NCI-H526 (cell line): ENCODE measurements at places on chromosomes 11 and 22.
A peak's percentile ranks its signal among the peaks of the same experiment; 100 is the strongest.

- no peak for DNase-seq
These were observed 61.0 kb downstream of the TNRC6B start for GRCh38 chr22:40238425-40239344.

DNA sequence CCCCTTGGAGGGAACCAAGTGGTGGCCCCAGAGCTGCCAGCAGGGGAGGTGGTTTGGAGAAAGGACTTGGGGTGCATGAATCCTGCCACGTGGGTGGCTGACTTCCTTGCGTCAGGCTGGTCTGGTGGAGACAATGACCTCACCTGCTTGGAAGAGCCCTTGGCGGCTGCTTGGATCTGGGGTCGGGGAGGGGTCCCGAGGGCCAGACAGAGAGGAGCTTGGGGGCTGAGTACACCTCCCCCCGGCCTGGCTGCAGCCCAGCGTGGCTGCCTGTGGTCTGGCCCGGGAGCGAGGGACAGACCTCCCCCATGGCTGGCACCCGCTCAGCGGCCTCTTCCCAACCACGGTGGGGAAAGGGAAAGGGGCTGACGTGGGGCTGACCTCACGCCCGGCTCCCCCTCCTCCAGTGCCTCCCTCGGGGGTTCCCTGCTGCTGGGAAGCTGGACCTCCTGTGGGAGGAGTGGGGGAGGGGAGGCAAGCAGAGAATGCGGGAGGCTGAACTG, 13.8 kb downstream of the LIF start:
- no peak for DNase-seq

DNA sequence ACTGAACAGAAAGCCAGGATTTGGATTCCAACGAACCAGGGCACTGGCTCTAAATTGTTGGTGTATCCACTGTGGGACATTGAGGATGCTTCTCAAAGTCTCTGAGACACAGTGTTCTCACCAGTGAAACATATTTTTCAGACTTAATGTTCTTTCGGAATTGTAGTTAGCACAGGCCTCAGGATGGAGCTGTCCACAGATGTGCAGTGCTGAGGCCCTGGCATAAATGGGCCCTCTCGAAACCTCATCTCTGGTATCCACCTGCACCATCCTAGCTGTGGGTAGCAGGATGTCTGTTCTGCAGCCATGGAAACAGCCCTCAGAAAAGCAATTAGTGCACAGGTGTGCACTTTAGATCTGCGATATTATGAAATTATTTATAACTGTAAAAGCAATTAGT, 656.8 kb downstream of the TBC1D22A start:
- DNase-seq = no peak

DNA sequence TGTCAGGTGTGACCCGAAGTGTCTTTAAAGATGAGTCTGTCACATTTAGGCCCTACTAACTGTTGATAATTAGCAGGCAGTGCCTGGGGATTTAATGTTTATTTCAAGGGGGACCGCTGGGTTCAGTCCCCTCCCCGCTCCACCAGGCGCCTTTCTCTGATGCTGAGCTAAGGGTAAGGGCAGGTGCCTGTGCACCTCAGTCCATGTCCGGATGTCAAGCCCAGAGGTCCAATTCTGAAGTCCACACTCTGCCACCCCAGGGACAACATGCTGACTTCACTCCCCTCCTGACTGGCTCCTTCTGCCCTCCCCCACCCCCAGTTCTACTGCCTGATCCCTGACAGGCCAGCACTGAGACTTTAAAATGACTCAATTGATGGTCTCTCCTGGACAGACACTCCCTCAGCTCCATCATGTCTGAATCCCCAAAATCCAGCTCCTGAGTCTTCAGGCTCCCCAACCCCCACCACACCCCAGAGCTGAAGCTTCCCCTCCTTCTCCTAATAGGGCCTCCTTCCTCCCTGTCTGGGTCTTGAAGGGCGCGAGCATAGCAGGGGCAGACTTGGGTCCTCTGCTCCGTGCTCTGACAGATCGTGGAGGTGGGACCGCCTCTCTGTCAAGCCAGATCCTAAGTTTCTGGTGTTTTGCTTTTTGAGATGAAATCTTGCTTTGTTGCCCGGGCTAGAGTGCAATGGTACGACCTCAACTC, 49.8 kb upstream of the ANO1 start:
- DNase-seq = no peak

DNA sequence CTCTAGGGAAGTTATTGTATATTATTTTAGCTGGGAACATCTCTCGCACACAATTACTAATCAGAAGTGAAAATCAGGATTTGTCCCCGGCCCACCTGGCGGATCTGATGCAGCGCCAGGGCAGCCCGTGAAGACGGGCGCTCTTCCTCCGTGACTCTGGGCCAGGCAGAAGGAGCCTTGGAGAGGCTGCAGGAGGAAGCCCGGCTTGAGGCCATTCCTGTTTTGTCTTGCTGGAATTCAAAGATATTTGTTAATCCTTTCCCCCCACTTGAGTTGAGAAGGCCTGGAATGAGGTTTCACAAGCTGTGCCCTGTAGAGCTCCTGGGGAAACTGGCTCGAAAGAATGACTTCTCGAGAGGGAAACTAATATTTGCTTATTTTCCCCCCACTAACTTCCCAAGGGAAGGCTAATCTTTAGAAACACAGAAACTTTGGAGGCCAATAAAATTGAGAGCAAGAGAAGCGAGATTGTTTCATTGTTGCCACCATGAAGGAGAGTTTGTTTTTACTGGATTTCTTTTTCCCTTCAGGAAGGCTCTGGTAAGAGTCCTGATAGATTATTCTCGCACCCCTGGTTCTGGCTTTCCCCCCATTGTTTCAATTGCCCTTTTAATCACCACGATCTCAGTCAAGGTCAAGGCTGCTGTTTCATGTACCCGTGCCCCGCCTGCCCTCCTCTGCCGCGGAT, 92.8 kb upstream of the SEPTIN5 start:
- DNase-seq = no peak

DNA sequence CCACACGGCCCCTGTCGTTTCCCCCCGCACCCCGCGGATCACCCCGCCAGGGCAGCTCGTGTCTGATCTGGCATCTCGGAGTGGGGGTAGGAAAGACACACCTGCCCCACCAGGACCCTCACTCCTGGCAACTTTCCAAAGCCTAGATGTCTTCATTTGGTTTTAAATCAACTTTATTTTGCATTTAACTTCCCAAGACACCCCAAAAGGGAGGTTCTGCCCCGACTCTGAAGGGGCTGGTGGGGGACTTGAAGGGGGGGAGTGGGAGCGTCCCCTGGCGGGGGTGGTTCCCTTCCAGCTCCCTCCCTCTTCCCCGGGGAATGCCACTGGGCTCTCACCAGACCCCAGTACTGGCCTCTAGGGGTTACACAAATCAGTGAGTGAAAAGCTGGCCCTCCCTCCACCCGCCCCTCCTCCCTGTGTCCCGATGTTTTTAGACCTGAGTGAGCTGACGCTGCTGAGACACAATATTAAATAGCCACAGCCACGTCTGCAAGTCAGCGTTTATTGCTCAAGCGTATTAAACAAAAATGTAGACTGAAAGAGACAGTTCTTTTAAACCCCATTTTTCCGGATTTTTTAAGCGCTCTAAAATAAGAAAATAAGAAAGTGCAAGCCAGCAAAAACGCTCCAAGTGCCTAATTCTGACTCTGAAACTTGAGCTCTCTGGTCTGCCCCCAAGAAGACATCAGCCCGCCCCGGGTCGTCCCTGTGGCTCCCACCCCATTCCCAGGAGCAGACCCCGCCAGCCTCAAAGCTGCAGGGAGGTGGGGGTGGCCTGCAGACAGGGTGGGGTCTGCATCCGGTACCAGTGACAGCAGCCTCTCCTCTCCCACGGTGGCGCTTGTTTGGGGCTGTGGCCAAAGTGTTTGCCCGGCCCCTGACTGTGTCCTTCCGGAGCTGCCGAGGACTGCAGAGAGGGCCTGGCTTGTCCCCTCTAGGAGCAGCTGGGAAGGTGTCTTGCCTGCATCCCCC, 1.1 kb upstream of the TTLL8 start:
- DNase-seq = no peak

DNA sequence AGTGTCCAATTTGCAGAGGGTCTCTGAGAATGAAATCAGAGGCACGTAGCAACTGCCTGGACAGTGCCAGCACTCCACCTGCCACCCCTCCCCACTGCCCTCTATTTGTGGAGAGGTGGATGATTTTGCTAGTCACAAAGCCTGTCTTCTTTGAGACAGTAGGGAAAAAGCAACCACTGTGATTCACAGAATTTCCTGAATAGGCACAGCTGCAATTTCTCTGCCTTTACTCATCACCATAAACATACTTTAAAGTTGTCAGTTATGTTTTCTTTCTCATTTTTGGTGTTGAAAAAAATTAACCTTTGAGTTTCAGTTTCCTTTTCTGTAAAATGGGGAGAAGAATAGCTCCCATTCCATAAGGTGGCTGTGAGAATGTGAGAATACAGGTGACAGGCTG, 134.3 kb downstream of the TEAD1 start:
- no peak for DNase-seq

DNA sequence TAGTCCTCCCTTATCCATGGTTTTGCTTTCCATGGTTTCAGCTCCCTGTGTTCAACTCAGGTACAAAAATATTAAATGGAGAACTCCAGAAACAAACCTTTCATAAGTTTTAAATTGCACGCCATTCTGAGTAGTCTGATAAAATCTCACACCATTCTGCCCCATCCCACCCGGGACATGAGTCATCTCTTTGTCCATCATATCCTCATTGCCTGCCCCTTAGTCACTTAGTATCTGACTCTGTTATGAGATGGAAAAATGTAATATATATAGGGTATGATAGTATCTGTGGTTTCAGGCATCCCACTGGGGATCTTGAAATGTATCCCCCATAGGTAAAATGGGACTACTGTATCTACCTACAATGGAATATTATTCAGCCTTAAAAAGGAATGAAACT, 35.5 kb upstream of the FGF3 start:
- no peak for DNase-seq

GRCh38 chr11:130323452-130324450, 9.0 kb upstream of the ZBTB44 start:
- peak; percentile 78 for DNase-seq

DNA sequence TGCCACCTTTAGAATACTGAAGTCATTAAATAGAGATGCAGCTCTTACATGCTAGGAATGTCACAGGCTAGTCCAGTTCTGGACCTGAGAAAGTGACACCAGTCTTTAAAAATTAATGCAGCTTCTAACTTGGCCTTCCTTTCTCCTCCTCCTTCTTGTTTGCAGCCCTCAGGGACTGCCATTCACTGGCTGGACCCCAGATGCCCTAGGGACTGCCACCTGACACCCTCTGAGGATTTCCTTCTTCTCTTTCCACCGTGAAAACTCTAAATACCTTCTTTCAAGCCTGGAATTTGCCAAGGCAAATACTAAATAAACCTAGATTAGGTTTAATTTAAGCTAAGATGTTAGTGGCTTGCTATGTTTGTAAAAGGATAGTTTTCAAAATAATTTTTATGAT, 78.4 kb downstream of the MUC15 start:
- DNase-seq = no peak

GRCh38 chr22:24380220-24380904, 47.0 kb upstream of the ADORA2A start:
- DNase-seq = no peak

DNA sequence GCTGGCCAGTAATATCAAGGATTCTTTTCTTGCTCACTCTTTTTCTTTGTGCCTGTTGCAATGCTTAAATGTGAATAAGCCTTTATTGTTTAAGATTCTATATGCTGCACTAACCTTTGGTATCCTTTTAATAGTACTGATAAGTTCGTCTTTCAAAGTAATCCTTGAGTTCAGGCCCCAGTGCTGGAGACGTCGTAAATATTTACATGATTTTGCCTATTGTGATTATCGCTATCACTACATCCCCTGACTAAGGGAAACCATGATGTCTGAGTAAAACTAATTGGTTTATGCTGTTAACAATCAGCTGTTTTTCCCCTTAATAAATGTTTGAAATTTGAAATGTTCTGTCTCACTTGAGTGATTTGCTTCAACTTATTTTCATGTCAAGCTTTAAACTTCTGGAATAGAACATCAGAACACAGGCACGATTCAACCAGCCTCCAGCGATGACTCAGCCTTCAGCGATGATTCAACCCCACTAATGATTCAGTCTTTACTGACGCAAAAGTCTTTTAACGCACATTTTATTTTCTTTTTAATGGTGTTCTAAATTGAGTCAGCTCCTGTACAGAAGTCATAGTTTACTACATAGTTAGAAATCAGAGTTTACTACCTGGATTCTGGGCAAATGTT, 3.9 kb downstream of the HTATIP2 start:
- DNase-seq = peak; percentile 37

- DNase-seq = no peak
These were observed 7.3 kb upstream of the PTPN5 start for GRCh38 chr11:18798799-18799469.

GRCh38 chr11:76048763-76049162, 157.5 kb downstream of the WNT11 start:
- no peak for DNase-seq

- DNase-seq = no peak
These were observed 861.4 kb upstream of the RAG2 start for GRCh38 chr11:37459456-37459855.

DNA sequence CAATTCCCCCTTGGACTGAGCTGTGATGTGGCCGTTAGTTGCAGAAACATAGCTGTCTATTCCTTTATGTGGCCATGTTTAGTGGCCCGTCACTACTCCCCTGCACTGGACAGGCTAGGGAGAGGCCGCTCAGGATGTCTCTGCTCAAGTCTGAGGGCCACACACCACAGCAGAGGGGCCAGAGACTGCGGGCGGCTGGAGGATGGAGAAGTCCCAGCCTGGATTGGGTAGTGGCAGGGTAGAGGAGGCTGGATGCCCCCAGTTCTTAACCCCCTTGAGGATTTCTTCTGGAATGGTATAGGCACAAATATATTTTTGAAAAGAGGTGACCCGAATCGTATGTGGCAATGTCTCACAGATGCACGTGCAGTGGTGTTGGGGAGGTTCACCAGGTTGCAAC, 116.4 kb upstream of the B3GAT1 start:
- DNase-seq = no peak

DNA sequence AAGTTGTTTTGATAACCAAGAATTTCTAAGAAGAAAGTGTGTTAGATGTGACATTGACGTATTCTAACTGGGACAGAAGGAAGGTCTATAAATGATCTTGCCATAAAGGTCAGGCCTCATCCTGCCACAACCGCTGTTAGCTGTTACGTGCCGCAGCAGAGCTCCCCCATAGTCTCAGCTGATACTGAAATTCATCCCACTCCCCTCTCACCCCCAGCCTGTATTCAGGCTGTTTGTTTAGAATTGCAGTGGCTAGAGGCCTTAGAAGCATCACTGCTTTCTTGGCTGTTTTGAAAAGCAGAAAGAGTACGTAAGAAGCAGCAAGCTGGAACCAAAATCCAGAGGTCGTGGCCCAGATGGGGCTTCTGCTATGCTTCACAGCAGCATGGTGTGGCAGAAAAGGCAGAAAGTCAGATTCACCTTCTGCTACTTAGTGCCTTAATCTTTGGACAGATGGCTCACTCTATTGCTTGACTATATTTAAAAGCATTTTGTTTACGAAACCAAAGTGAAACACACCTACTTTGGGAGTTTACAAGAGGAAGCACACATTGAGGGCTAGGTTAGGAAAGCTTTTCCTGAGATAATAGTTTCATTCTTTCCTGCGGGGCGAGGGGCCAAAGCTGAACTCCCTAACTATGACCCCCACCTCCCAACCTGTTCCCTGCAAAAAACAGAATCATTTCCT, 950 bp upstream of the LAYN start:
- no peak for DNase-seq

GRCh38 chr11:64316672-64317324, 561 bp downstream of the TRMT112 start:
- DNase-seq = peak; percentile 52

- peak; percentile 80 for DNase-seq
These were observed 26.5 kb downstream of the CTTN start for GRCh38 chr11:70424765-70425344.

- DNase-seq = no peak
These were observed 2.5 kb downstream of the TBC1D22A start for GRCh38 chr22:46764779-46765485.

- DNase-seq = no peak
These were observed 974.7 kb upstream of the CCDC90B start for GRCh38 chr11:84260862-84261261.
